ENCODE measurements at places on chromosomes 16 and 17.

GRCh38 chr17:67469208-67469980 lies 92.3 kb downstream of the PITPNC1 start:
- DNase-seq: no peak

- DNase-seq: no peak
Measured at GRCh38 chr16:57889522-57889921, 81.4 kb downstream of the CNGB1 start.

DNA sequence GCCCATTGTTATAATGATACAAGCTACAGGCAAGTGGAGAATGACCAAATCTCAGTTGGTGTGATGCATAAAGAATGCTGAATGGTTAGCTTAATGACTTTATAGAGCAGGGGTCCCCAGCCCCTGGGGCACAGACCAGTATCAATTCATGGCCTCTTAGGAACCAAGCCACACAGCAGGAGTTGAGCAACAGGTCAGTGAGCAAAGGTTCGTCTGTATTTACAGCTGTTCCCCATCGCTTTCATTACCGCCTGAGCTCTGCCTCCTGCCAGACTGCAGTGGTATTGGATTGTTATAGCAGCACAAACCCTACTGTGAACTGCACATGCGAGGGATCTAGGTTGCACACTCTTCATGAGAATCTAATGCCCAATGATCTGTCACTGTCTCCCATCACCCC lies 114.0 kb upstream of the ZFHX3 start:
- DNase-seq: no peak

DNA sequence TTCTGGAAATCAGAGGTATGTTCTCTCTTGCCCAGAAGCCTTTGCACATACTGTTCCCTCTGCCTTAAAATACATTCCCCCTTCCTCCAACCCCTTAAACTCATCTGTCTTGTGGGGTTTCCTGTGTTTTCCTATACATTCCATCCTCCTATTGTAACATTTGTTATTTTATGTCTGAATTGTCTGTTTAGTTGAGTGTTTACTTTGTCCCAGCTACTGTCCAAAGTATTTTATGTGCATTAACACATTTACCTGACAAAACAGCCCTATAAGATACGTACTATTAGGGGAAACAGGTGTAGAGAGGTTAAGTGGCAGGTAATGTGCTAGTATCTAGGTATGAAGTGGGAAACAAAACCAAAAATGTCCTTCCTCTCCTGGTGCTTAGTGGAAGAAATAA lies 42.1 kb downstream of the CHCT1 start:
- no peak for DNase-seq

GRCh38 chr16:72443809-72444208 lies 271.9 kb upstream of the PMFBP1 start:
- no peak for DNase-seq

GRCh38 chr16:57203451-57203850 lies 17.3 kb downstream of the RSPRY1 start:
- no peak for DNase-seq

GRCh38 chr17:80008848-80009247 lies 26.8 kb downstream of the TBC1D16 start:
- no peak for DNase-seq

- no peak for DNase-seq
Measured at GRCh38 chr16:67207249-67208091, 8.5 kb downstream of the ELMO3 start.

DNA sequence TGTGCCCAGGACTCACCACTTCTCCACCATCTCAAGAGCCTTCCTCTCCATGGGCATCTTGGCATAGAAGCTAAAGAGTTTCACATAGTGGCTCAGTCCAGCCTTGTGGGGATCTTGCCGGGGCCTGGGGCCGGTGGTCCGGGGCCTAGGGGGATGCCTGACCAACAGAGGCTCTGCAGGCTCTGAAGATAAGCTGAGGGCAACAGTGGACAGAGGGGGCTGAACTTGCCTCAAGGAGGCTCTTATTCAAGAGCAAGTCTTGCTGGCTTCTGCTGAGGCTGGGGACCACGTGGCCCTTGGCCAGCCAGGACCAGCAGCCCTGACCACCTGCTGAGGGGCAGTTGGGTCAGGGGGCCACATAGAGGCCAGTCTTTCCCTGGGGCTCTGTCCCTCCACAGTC lies 13.5 kb upstream of the THAP11 start:
- no peak for DNase-seq

GRCh38 chr17:7019839-7020519 lies 2.9 kb upstream of the BCL6B start:
- DNase-seq: no peak

GRCh38 chr16:47278306-47278970 lies 134.7 kb upstream of the NETO2 start:
- DNase-seq: no peak

DNA sequence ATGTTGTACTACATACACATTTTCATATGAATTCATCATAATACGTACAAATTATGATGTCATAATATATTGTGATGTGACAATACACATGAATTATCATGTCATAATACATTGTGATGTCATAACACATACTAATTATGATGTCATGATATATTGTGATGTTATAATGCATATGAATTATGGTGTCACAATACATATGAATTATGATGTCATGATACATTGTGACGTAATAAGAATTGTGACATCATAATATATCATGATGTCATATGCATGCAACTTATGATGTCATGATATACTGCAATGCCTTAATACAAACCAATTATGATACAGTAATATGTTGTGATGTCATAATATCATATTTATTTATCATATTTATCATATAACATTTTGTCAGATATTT lies 2074.3 kb downstream of the TP53TG3F start:
- DNase-seq: no peak

GRCh38 chr17:31548709-31549108 lies 157.2 kb downstream of the RAB11FIP4 start:
- no peak for DNase-seq

- no peak for DNase-seq
Measured at GRCh38 chr17:8468980-8469379, 33.3 kb downstream of the NDEL1 start.

DNA sequence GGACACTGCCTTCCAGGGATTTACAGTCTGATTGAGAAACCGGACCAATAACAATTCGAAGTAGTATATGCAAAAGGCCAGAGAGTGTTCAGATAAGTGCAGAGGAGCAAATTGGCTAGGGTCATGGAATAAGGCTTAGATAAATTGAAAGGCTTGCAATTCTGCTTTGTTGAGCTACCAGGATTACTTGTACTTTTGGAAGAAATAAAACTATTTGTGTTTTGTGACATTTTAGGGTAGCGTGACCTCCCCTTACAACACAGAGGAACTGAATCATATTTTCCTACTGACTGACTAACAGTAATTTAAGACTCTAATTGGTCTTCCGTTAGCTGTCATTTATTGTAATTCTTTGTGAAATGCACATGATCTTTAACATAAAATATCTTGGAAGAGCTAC lies 104.7 kb downstream of the PITPNC1 start:
- DNase-seq: no peak

- no peak for DNase-seq
Measured at GRCh38 chr16:4062212-4062802, 53.9 kb downstream of the ADCY9 start.

DNA sequence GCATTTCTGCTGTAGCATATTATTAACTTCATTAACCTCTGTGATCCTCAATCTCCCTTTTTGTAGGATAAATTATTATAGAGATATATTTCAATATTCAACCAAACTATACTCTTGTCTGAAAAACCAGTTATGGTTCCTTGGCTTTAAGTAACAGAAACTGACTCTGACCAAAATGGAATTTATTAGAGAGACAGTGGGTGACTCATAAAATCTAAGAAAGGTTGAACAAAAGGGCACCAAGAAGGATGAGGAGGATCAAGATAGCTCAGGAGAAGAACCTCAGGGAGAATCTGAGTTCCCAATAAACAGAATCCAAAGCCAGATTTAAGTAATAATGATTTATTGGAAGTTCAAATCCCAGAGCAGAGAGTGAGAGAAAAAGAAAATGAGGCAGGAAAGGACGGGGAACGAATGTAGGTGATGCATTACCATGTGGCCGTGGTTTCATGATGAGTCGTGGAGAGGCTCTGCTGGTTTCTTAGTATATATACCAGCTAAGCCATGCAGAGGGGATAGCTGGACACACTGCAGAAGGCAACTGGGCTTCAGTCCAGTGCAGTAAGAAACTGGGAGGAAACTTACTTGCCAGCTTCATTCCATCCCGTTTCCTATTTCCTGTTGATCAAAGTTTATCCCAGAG lies 151.5 kb upstream of the GOT2 start:
- no peak for DNase-seq

- DNase-seq: no peak
Measured at GRCh38 chr17:50219342-50219741, 17.9 kb upstream of the COL1A1 start.

DNA sequence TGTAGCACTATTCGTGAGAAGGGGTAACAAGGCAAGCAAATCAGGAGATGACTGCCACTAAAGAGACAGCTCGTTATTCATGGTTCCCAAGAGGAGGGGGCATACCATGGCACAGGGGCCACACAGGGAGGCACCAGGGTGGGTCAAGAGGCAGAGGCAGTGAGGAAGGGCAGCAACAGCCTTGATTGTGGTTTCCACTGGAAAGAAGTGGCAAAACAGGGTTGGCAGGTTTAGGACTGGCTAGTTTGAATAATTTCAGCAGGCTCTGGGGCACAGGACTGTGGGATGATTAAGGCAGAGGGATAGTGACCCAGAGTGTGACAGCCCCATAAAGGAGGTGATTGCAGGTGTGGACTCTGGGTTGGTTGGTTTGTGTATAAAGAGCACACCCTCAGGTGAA lies 188.9 kb downstream of the CBLN1 start:
- DNase-seq: no peak

DNA sequence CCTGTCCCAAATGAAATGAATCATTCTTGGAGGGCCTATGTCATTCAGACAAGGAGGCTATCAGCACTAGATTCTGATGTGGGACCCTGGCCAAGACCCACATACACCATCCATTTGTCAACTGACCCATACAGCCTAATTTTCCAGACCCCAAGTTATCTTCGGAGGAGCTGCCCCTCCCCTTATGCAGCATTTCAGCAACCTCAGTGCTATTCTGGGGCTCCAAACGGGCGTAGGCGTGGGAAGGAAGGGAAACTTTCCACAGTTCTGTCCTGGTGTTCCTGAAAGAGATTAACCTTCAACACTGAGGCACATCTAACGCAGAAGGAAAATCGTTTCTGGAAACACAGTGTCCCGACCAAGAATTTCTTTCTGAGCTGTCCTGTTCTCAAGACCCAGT lies 86.7 kb downstream of the MYH11 start:
- DNase-seq: no peak

- DNase-seq: no peak
Measured at GRCh38 chr17:50687200-50688066, 20.3 kb downstream of the ANKRD40 start.

DNA sequence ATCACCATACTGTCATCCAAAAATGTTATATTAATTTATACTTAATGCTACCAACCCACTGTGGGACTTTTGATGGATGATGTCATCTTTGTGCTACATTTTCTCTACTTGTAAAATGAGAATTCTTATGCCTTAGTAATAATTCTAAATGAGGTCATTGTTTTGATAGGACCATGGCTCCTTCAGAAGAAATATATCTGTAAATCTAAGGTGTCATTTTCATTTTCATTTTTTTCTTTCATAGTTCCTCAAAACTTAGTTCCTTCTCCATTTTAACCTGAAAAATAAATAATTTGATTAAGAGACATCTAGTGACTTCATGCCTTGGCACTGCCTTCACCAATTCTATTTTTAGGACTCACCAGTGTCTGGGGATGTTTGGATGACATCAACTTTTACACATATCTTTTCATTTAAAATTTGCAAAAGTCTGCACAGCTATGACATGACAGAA lies 48.7 kb downstream of the GPRC5B start:
- DNase-seq: no peak

DNA sequence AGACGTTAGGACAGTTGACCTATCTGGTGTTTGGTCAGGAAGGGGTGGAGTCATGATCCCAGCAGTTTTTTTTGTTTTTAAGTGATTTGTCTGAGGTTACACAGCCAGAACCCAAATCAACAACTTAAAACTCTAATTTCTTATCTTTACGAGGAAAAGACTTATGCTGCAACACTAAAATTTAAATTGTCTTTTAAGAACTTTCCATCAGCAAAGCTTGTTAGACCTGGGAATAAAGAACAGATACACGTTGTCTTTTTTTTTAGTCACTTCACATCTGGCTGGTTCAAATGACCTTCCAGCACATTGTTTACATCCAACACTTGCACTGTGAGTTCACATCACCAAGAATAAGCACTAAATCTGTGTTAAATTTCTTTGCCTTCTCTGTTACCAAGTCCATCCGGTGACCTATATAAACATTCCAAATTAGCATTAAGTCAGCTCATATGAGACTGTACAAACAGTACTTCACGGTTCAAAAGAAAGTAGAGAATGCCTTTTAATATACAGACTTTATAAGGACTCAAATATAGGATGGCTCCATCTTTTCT lies 115.0 kb downstream of the HS3ST2 start:
- DNase-seq: no peak

GRCh38 chr16:66270333-66270927 lies 96.1 kb upstream of the CDH5 start:
- DNase-seq: no peak

GRCh38 chr17:37701496-37701898 lies 43.4 kb downstream of the HNF1B start:
- DNase-seq: no peak
